Hepatocyte (in vitro differentiated cells): ENCODE measurements at places on chromosomes 5 and 9.
A peak's percentile ranks its signal among the peaks of the same experiment; 100 is the strongest.

GRCh38 chr9:6640268-6641051 is 5.1 kb downstream of the GLDC start:
- peak; percentile 17 for DNase-seq

DNA sequence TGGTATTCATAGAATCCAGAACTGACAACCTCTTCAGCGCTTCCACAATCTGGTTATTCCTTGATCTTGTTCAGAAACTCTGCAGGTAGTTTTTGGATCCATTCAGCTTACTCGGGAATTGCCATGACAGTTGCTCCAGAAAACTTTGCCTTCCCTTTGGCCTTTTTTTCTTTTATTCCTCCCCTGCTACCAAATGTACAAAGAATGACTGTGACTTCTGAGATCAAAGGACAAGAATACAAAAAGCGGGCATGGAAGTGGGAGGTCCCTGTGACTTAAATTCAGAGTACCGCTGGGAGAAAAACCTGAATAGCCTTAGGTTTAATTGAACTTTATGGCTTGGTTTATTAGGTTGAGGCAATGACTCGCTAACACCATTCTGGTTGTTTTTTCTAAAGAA is 59.5 kb downstream of the ADGRV1 start:
- no peak for DNase-seq

DNA sequence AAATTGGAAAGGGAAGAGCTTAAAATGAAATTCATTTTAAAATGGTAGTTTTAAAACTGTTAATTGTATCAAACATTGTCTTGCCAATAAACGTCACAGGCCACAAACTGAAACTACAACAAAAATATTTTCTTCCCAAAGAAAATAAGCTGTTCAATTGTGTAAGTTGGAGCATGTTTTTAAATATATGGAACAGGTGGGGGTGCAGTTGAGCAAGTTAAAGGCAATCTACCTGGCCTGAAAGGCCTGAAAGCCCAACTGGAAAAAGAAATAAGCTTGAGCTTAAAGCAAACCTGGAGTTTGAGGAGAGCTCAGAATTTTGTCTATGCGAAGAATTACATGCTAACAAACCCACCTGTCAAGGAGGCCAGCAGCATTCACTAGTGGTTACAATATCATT is 439.5 kb downstream of the ACTL7B start:
- peak; percentile 19 for DNase-seq

DNA sequence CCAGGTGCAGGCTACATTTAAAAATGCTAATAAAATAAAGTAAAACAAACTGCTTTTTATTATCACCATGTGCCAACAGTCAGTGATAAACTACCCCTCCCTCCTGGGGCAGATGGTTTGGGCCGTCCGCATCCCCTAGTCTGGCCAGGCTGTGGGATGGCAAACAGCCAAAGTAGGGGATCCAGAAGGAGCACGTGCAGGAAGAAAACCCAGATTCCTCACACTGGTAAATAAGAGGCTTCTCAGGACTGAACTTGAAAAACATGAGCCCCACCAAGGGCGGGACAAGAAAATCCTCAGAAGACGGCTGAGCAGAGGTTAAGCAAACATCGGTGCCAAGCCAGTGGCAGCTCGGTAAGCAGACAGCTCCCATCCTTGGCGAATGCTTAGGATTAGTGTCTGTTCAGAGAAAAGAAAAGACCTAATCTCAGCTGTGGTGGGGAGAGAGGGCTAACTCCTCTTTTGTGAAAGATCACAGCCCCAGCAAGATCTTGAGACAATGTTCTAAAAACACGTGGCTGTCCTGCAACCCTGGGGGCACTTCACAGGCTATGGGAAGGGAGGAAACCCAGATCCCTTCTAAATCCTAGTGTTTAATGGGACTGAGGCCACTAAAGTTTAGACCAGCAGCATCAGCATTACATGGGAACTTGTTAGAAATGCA is 46.5 kb upstream of the GDNF start:
- DNase-seq: peak; percentile 28

DNA sequence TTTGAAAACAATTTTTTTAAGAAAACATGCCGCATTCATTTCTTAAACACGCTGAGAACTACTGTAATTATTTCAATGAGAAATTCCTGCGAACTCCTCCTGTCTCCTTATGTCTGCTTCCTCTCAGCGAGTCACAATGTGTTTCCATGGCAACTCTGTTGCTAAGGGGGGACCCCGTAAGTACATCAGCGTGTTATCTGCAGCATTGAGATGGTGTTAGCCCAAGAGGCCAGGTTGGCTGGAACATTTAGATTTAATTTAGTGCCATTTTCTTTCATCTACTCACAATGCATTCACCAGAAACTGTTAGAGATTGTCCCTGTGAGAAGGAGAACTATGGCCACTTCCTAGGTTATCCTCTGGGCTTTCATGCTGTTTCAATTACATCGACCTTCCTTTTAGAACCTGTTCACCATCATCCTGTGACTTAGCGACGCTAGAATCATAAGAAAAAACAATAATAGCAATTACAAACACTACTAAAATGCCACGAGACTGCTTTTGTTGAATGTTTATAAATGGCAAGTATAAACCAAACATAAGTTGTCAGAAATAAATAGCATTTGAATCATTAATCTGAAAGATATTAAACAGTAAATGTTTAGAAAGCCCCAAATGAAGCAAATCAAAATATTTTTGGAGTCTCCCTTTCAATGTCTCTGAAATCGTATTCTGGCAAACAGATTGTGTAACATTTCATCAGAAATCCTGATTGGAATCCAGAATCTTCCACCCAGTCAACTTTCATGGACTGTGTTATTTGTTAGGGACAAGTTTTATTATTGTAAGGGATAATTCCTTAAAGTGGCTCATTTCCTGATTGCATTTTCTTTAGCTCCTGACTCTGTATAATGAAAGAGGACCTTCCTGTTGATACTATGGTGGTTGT is 39.7 kb upstream of the SHC3 start:
- no peak for DNase-seq

GRCh38 chr5:59351076-59351794 is 542.3 kb downstream of the PDE4D start:
- no peak for DNase-seq

DNA sequence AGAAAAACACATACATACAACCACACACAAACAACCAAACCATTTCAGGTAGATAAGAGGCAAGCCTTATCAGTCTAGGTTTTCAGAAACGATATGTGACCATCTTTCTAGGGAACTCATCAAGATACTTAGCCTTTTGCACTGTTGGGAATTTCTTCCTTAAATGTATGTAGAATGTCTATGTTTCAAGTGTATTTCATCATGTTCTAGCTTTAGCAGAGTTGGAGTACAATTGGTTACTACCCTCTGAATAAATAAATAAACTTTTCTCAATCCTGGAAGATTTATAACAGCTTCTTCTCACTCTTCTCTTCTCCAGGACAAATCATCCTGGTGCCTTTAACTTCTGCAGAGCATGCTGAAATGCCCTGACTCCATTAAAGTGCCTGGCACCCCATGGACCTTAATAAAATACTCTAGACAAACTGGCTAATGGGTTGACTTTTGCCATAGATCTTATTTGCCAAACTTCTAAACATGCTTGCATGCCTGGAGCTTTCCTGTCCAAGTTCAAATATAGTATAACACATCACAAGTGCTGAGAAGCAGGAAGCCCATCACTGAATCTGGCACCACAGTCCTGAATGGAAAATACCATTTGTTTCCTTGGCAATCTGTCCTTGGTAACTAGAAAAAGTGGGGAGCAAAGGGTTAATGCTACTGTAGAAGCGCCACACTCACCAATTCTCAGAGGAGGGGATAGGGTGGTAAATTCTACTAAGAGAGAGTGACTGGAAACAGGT is 33.1 kb upstream of the ZNF462 start:
- DNase-seq: no peak

DNA sequence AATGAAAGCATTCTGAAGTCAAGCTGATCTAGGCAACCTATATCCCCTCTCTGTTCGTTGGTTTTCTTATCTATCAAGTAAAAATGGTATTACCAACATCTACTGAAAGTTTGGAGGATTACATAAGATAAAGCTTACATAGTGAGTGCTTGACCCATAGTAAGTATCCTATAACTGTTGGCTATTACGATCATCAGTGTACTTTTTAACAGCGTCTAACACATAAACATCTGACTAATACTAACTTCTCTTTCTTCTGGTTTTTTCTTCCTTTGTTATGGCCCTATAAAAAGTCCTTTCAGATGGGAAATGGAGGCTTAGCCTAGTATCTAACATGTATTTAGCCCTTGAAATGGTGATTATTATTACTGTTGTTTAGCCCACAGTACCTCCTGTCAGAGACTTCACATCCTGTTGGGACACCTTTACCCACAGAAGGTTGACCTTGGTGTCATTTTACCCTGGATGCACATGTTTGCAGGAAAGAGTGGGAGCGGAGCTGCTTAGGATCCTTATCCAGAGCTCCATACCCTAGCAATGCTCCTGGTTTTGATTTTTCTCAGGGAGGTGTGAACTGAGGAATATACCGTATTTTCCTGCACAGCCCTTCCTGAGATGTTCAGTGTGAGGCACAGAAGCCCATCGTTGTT is 6.0 kb downstream of the INSYN2B start:
- no peak for DNase-seq

- no peak for DNase-seq
Measured at GRCh38 chr5:95487880-95488279, 66.9 kb downstream of the SKIC3 start.

- no peak for DNase-seq
Measured at GRCh38 chr9:95088421-95089161, 228.9 kb downstream of the FANCC start.

DNA sequence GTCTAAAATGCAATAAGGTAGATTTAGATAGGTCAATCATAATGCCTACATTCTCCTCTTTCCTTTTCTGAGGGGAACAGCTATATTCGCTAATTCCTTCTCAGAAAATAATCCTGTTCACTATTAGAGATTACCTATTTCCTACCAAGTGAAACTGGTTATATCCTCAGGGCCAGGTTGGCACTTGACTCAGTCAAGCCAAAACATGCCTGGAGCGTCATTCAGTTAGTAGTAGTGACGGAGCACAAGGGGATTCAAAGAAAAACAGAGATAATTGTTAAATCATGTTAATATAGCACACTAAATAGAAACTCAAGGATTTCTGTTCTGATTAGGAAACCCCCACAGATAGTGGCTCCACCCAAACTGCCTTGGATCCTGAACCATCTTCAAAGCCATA is 515.4 kb upstream of the PTPRD start:
- DNase-seq: no peak

DNA sequence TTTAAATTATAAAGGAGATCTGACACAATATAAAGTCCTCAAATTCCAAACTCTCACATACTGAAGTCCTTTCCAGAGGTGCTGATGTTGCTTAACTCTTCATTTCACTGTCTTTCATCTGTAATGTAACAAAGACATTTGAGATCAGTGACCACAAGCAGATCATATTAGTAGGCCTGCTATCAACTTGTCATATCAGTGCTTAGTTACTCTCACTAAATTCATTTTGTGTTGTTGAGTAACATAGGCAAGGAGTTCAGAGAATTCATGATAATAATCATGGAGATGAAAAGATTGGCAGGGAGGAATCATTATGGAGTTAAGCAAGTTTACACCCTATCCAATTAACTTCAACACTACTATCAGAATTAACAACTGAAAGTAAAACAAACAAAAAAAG is 571.0 kb upstream of the ARRDC3 start:
- DNase-seq: no peak

DNA sequence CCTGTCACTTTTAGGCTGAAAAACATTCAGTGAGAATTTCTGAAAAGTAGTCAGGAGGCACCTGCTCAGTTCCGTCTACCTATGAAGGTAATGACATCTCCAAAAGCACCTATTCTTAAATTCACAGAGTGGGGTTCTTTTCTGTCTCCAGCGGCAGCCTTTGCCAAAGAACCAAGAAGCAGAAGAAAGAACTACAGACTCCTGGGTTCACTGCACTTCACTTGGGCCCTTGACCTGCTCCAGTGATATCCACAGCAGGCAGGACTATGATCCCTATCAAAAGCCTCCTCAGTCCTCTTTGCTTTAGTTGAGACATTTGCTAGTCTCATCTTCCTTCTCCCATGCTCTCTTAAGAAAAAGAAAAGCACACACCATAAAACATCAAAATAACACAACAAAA is 19.7 kb upstream of the PLPP6 start:
- no peak for DNase-seq

DNA sequence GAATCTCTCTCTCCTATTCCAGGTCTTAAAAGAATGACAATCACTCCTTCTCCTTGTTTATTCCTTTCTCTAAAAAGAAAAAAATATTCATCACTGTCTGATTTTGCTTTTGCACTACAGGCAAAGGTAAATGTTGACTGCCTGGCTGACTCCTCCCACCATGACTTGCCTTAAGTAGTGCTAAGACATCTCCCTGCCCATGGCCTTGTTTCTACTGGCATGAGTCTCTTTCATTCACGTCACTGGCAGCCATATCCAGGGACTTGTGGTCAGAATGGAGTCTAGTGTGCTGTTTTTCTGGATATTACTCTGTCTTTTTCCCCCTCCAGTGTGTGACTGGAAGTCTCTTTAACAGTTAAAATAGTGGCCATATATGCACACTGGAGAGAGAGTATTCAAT is 522.9 kb upstream of the DAB2 start:
- DNase-seq: no peak

DNA sequence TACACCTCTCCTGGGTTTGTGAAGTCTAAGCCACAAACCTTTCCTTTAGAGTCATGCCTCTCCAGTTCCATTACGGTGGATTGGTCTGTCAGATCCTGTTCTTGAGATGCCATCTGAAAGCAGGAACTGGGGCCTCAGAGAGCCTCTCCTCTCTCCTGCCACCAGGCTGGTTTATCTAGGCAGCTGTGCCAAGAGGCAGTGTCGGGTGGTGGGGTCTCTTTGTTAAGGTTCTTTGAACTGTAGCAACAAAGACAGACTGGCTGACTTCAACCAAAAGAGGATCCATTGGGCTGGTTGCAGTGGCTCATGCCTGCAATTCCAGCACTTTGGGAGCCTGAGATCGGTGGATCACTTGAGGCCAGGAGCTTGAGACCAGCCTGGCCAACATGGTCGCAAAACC is 66.0 kb upstream of the ANGPTL2 start:
- no peak for DNase-seq

GRCh38 chr5:131855452-131855851 is 58.6 kb upstream of the FNIP1 start:
- DNase-seq: no peak

GRCh38 chr9:117763314-117763713 is 59.1 kb downstream of the TLR4 start:
- no peak for DNase-seq

DNA sequence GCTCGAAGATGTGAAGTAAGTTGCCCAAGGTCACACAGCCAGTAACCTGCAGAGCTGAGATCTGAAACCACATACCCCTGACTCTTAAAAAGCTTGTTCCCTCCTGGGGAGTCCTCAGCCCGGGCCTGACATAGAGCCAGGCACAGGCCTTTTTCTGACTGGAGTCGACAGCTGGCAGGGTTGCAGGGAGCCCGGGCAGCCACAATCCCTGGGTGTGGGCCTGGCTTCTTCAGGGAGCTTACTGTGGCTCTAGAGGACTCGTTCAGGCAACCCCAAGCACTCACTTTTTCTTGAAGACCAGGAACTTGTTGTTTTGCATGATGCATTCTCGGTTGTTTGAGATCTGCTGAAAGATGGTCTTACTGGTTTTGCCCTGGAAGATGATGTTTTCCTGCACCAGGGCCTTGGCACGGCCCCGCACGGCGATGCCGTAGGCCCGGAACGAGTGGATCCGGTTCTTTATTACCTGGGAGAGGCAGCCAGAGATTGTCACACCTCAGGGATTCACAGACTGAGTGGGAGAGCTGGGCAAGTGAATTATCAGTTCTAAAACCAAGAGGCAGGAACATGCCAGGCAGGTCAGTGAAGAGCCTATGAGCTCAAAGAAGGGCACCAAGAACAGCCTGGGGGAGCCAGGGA is 30.0 kb downstream of the POLR1E start:
- DNase-seq: no peak

- DNase-seq: no peak
Measured at GRCh38 chr9:133355881-133356357, 368 bp downstream of the SURF1 start.

- DNase-seq: no peak
Measured at GRCh38 chr5:37889612-37890317, 49.9 kb upstream of the GDNF start.
